Activated T-helper 2 cell treated with anti-CD3 and anti-CD28 coated beads, Interferon-gamma antibody, Interleukin-2, Interleukin-4, amounts not matched to agents 10 μg/mL and 5 μg/mL and 100 μg/mL, durations not matched to agents 14 hours and 24 hours and 36 hours (primary cell): ENCODE measurements at places on chromosomes 6 and 20.

DNA sequence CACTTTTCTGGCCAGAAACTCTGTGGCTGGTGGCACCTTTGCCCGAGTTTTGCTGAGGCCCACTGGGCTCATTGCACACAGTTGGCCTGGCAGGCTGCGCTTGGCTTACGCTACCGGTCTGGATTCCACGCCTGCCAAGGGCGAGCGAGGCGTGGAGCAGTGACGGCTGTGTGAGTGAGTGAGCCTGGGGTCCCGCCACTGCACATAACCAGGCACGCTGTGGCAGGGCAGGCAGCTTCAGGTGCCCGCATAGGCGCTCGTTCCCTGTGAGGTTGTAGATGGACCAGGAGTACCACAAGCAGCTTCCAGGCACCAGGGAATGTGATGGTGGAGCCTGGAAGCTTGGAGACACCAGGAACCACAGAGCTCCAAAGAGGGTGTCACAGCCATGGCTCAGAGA is 190.1 kb upstream of the DEFB112 start:
- DNase-seq, result no peak

DNA sequence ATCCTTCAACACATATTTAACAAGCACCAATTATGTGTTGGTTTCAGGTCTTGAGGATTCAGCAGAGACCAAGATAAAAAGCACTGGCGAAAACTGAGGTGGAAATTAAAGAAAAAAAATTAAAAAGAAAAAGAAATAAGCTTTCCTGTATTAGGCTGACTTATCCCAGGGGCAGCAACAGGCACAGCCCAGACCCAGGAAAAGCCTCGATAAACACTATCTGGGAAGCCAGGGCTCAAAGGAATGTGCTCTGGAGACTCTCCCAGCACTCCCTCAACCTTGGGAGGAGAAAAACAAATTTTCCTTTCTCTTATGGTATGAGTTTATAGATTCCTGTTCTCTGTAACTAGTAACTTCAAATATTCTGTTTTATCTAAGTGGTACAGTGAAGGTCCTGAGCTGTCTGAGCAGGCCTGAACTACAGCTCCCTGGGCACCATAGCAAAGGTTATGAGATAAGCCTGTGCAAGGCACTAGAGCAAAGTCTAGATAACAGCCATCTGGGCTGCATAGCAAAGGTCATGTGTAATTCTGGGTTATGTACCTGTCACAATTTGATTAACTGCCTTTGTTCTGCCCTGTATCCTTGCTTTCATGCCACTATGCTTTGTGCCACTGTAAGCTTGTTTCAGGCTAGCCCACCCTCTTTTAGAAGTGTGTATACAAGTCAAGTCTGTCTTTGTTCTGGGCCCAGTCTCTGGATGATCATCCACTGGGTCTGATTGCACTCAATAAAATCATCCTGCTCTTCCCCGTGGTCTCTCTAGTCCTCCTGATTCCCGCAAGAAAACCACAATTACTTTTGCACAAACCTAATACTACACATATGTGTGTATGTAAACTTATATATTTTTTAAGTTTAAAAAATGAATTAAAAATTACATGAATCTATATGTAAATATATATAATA is 54.0 kb downstream of the IL22RA2 start:
- DNase-seq, result no peak

GRCh38 chr6:160929831-160930230 is 61.7 kb upstream of the MAP3K4 start:
- no peak for DNase-seq

- DNase-seq, result no peak
Observed at GRCh38 chr6:39451831-39452230, 129.3 kb upstream of the KCNK16 start.

DNA sequence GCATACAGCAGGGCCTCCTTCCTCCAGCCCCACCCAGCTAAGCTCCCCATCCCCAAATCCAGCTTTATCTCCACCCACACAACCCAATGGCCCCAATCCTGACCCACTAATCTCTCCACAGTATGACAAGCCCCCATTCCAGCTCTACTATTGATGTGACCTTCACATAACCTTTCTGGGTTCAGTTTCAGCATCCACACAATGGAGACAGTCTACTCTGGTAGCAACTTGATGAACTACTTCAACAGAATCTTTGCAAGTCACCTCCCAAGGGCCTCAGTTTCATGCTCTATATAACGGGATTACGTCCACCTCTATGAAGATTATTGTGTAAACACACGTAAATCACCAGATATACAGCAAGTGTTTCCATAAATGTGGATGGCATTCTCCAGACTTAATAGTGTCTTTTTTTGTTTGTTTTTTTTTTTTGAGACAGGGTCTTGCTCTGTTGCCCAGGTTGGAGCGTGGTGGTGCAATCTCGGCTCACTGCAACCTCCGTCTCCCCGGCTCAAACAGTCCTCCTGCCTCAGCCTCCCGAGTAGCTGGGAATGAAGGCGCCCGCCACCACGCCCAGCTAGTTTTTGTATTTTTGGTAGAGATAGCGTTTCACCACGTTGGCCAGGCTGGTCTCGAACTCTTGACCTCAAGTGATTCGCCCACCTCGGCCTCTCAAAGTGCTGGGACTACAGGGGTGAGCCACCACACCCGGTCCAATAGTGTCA is 1.4 kb downstream of the AHCY start:
- no peak for DNase-seq

GRCh38 chr20:6768228-6769140 is 998 bp downstream of the BMP2 start:
- DNase-seq, result no peak

- DNase-seq, result no peak
Observed at GRCh38 chr6:47483853-47484546, 6.4 kb downstream of the CD2AP start.

- DNase-seq, result no peak
Observed at GRCh38 chr20:49452011-49452482, 30.4 kb downstream of the KCNB1 start.

DNA sequence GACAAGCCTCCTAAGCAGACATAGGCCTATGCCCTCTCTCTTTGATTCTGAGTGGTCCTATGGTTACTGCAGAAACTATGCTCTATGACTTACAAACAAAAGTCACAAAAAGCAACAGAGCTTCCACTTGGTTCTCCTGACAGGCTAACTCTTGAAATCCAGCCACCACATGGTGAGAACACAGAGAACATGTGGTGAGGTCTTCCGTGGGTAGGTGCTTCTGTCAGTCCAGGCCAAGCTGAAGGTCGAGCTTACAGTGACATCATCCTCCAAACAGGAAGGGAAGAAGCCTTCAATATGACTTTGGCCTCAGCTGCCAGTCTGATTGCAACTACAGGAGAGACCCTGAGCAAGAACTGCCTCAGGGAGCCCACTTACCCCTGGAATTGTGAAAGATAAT is 265.5 kb downstream of the TBX18 start:
- DNase-seq, result no peak

- DNase-seq, result no peak
Observed at GRCh38 chr6:128242765-128243403, 277.5 kb downstream of the PTPRK start.

- no peak for DNase-seq
Observed at GRCh38 chr6:52312461-52312860, 27.9 kb upstream of the MCM3 start.

GRCh38 chr20:9616833-9617461 is 102.6 kb downstream of the LAMP5 start:
- DNase-seq, result peak; percentile 14

GRCh38 chr20:24522452-24523330 is 53.3 kb downstream of the SYNDIG1 start:
- no peak for DNase-seq

DNA sequence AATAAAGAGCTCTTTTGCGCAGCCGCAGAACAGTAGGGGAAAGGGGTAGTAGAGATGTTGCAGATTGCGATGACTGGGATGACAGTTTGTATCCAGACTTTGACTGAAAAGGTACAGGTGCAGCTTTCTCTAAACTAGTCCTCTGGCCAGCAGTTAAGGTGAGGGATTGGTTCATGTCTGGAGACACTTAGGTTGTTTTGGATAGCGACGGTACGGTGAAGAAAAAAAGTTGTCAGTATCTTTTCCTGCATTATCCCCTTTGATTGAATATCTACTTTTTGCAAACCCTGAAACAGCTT is 537 bp downstream of the PRR3 start:
- DNase-seq, result no peak

DNA sequence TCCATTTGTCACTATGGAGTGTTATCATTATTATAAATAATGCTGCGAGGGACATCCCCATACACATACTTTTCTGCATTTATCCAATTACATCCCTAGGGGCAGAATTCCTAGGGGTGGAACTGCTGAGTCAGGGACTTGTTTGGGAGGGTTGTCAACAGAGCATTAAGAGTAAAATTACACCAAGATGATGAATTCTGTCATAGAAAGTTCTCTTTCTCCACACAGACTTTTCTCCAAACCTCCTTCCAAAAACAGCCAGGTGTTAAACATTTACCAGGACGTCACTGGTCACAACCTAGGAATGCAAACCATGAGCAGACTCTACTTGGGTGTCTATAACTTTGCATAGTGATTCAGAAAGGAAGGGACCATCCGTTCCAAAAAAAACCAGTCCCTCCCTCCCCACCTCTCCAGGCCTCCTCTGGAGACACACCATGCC is 95.5 kb downstream of the PRND start:
- DNase-seq, result no peak

- no peak for DNase-seq
Observed at GRCh38 chr6:140320081-140321080, 945.9 kb upstream of the CITED2 start.

- DNase-seq, result peak; percentile 8
Observed at GRCh38 chr20:32970973-32971300, 33.3 kb downstream of the SUN5 start.

GRCh38 chr20:38353316-38353715 is 7.0 kb downstream of the LBP start:
- no peak for DNase-seq

DNA sequence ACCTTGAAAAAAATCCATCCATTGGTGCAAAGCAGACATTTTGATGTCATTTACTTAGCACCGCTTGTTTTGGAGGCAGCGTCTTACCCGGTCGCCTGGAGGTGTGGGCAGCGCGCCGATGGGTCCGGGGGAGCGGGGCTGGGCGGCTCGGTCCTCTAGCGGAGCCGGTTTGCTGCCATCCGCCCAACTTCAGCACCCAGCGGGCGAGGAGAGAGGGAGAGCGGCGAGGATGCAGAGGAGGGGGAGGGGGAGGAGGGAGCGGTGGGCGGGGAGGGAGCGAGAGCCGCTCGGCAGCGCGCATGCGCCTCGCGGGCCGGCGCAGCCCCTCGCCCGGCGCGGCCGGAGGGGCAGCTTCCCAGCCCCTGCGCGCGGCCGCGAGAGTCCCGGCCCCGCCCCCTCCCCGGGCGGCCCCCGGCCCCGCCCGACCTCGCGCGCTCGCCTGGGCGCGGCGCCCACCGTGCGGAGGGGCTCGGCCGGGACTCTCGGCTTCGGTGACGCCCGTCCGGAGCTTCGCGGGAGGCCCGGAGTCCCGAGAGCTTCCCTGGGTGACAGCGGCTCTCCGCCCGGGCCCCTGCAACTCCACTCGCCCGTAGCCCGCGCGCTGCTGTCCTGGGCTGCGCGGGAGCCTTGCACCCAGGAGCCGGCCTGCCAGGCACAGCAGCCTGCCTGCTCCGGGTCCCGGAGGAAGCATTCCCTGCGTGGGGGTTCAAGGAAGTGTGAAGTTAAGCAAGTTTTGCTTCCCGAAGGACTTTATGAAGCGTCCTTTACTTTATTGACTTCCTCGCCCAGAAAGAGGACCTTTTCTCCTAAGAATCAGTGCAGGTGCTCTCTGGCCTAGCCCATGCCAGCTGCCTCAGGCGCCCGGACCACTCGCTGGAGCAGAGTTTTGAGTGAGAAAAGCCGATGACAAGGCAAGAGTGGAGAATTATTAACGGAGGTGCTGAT is at the start of gene RGS17:
TSS of gene RGS17 (minus strand) at position 246 of the 945 bp plus-strand sequence. CDS start 87,264 bp downstream, outside the sequence.
- no peak for DNase-seq

- DNase-seq, result peak; percentile 8
Observed at GRCh38 chr6:30167101-30167500, 3.8 kb downstream of the TRIM15 start.

DNA sequence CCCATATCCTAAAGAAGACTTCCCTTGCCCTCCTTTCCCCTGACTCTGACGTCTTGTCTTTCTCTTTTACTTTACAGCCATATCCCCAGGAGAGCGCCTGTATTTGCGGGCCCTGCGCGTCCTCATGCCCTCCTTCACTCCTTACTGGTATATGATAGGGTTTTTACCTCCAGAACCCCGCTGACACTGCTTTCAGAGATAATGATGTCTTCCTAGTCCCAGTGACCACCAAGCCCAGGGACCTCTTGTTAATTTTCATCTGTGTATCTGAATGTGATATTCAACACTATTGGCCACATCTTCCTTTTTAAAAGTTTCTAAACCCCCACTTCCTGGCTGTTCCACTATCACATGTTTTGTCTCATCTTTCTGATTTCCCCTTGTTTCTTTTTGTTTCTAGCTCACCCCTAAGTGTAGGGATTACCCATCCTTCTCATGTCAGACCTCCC is 102.0 kb downstream of the HIVEP1 start:
- no peak for DNase-seq

- DNase-seq, result no peak
Observed at GRCh38 chr6:113723182-113723581, 134.0 kb upstream of the MARCKS start.

GRCh38 chr6:81634155-81634880 is 118.2 kb downstream of the TENT5A start:
- DNase-seq, result no peak
